NCI-H1417 treated with DMSO at 0.1 percent for 48 hours (cell line): ENCODE measurements at places on chromosomes 7 and 10.

DNA sequence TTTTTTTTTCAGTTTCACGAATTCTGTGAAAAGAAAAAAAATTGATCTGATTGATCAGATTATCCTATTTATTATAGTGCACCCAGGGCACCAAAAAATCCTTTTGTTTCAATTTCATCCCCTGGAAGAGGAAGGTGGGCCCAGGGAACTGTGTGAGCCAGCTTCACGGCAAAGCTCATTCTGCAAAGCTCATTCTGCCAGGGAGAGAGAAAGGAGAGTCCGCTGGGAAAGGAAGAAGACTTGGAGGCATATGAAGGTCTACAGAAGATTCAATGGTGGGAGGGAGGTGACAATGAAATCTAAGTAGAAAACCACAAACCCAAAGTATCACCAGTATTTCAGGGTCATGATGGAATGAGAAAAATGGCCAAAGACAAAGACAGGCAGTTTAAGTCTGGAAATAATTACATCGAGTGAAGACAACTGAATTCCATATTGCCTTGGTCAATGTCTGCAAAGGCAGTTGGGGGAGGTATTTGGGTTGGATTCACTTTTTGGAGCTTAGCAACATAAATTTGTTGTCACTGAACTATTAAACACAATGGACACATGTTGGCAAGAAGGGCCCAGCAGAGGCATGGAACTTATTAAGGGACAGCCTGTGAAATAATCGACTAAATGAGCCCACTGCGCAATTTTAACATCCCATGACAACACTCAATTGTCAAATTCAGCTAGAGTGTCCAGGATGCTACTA, 587.8 kb upstream of the MKI67 start:
- DNase-seq, result no peak

DNA sequence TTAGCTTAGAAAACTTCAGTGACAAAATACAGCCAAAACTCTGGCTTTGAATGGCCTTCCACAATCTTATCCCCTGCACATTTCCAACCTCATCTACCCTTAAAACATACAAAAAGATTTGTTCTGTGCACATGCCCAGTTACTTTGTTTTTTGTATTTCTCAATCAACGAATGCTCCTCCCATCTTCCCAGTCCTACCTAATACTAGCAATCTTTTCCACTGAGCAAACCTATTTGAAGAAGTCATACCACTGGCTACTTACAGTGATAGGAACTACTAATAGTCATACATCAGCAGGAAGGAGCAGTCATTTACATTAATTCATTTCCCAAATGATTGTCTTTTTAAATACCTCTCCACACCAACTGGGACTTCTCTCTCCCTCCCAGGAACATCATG, 2.5 kb downstream of the USP54 start:
- DNase-seq, result no peak

- no peak for DNase-seq
Measured at GRCh38 chr10:14507176-14507575, 176.5 kb upstream of the FRMD4A start.

DNA sequence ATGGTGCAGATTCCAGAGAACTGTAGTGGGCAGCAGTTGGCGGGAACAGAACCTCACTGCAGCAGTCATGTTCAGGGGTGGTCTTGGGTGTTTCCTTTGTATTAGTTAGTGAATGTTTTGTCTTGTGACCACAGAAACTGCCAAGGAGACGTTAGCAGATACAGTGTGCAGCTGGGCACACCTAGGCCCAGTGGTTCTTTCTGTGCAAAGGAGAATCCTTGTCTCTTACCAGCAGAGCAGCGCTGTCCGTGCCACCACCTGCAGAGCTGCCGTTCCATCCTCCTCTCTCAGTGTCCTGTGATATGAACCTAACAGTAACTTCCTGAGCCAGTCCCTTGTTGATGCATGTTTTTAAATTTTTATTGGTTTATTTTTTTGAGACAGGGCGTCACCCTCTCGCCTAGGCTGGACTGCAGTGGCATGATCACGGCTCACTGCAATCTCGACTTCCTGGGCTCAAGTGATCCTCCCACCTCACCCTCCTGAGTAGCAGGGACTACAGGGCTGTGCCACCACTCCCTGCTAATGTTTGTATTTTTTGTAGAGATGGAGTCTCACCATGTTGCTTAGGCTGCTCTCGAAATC, 60.6 kb downstream of the WDR37 start:
- no peak for DNase-seq

- DNase-seq, result no peak
Measured at GRCh38 chr7:20441991-20442441, 111.3 kb downstream of the ITGB8 start.

DNA sequence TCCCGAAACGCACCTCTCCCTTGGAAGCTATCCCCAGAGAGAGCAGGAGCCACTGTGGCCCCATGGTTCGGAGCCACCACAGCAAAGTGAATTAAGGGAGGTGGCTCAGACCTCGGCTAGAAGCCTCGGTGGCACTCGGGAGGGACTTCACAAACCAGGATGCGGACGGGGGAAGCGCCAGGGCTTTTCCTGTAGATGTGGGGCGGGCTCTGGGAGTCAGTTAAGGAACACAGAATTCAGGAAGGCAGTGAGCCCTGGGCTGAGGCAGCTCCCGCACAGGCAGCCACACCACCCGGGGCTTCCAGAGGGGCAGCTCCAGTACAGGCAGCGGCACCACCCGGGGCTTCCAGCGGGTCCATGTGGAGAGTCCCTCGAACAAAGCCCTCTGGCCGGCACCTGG, 42.7 kb upstream of the DPYSL4 start:
- DNase-seq, result no peak

- DNase-seq, result peak; percentile 15
Measured at GRCh38 chr10:59177031-59177797, 771 bp downstream of the PHYHIPL start.
